ENCODE measurements at places on chromosomes 11 and 22. TPM values are rescaled to one million over a fixed set of nuclear protein-coding genes. Genes with fewer than 3 reads are reported as not detected.

DNA sequence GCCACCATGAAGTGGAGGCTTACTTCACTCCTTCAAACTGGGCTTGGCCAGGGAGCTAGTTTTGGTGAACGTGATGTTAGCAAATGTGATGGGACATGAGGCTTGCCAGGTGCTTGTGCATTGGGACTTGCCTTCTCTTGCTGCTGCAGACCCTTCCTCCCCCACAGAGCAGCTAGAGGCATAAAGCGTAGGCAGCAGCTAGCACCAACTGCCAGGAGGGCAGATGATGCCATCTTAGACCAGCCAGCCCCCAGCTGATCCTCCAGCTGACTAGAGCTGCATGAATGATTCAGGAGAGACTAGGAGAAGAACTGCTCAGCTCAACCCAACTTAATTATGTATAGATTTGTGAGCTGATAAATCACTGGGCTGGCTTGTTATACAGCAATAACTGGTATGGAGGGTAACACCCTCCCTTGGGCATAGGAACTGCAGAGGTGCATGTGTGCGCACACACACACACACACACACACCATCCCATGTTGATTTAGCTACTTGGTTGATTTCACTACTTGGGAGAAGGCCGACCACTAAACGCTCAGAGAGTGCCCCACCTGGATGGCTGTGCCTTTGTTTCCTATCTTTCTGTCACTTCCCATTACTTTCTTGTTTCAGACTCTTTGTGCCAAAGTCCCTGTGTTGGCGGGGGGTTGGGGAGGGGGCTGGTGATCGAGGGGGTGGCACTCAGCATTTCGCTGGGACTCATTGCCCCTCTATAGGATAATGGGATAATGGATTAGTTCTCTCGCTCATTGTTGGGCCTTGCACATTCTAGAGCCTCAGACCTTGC is 202.8 kb downstream of the ADAMTS15 start:
- DNase-seq, result no peak

GRCh38 chr11:5620651-5621521 is 3.9 kb upstream of the TRIM34 start:
- no peak for DNase-seq

- no peak for DNase-seq
These were observed 46.5 kb downstream of the FCHSD2 start for GRCh38 chr11:73095613-73096012.

DNA sequence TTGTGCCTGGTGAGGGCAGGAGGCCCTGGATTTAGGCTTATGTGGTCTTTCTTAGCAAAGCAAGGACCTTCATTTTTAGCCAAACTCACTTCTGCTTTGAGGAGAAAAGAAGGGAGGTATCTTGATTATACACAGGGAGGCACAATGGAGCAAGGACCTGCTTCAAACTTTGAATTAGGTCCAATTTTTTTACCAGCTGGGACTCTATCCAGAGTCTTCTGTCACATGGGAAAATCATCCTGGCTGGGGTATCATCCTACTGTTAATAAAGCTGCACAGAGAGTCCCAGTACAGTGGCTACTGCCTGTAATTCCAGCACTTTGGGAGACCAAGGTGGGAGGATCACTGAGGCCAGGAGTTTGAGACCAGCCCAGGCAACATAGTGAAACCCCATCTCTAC is 87.8 kb downstream of the CWC15 start:
- no peak for DNase-seq

CDC42EP2 gene
- total RNA-seq, result 16.2 TPM

APOL3 gene
- total RNA-seq, result 67.7 TPM
